Osteoblast (primary cell): ENCODE measurements at places on chromosomes 13 and 19.

DNA sequence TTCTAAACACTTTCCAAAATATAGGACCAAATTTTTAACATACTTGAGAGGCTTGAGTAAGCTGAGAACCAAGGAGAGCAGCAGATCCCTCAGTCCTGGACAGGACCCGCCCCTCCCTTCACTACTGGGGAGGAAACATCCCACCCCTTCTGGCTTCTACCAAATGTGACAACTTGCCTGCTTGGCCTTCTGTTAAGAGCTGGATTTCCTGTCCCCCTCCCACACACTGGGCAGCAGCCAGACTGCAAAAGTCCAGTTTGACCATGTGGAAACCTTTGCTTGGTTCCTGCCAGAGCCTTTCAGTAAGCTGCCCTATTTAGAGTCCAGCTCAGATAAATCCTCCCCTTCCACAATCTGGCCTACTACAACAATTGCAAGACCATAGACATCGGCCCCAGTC is 84.3 kb downstream of the FGF14 start:
- DNase-seq = no peak

DNA sequence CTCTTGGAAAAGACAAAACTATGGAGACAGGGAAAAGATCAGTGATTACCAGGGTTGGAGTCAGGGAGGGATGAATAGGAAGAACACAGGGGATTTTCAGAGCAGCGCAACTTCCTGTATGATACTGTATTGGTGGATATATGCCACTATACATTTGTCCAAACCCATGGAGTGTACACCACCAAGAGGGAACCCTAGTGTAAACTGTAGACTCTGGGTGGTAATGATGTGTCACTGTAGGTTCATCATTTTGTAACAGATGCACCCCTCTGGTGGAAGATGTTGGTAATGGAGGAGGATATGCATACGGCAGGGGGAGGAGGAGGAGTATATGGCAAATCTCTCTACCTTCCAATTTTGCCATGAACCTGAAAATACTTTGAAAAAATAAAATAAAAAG is 68.1 kb downstream of the UFM1 start:
- DNase-seq = no peak

GRCh38 chr19:7366701-7367420 is 18.1 kb downstream of the ARHGEF18 start:
- no peak for DNase-seq

DNA sequence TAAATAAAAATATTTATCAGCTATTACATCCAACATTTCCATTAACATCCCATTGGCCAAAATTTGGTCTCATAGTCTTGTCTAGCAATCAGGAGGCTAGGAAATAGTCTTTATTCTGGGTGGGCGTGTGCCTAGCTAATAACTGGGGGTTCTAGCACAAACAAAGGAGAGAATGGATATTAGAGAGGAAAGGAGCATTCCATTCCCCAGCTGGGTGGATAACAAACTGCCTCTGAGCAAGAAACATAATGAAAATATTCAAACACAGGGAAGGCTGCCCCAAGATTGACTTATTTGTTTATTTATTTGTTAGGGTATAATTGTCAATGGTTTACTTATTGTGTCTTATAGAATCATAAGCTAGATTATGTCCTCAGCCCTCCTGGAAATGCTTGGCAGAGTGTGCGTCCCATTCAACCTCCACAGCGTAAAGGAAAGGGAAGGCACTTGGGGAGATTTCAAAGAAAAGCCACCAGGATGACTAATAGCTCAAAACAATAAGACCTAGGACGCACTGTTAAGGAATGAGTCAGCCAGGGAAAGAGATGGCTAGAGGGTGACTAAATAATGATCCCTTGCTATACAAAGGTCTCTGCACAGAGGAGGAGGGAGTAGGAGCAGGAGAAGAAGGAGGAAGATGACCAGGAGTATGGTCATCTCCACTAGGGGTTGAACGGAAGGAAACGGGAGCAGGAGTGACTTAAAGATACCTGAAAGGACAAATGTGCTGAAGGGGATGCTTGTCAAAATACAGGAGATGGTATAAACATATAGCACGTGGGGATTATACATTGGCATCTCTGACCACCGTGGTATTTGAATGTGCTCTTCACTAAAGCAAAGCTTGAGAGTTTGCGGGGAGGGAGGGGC is 23.5 kb upstream of the USP12 start:
- peak; percentile 94 for DNase-seq

DNA sequence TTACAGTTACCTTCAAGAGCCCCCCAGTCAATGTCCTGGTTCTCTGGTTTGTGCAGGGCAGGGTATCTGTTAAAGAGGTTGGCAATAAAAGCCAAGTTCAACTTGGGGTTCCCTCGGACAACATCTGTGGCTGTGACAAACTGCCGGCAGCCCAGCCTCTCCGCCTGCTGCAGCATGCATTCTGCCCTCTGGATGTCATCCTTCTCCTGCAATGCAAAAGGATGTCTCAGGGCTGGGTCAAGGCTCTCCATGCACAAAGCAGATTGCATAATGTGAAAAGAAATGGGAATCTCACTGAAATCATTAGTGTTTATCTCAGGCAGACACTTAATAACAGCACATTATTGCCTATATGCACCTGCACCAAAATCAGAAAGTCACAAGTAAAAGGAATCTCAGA is 35.1 kb downstream of the LCP1 start:
- DNase-seq = no peak

- DNase-seq = peak; percentile 50
Measured at GRCh38 chr19:36120092-36120983, 5.1 kb downstream of the TBCB start.

DNA sequence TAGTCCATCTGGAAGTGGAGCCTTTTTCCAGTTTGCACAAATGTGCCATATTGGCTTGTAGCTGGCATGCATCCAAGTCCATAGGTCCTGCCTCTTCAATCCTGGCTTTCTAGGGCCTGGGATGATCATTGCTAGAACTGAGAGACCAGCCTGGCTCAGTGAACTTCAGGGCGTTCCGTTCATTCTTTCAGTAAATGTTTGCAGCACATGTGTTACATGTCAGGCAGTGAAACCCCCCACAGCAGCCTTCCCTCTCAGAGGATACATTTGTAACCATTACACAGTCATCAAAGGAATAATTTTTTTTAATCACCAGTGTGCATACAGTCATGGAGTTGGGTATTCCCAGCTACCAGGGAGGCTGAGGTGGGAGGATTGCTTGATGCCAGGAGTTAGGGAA is 9.7 kb downstream of the FUT2 start:
- DNase-seq = peak; percentile 32

GRCh38 chr13:42548731-42549551 is 25.0 kb upstream of the TNFSF11 start:
- no peak for DNase-seq

DNA sequence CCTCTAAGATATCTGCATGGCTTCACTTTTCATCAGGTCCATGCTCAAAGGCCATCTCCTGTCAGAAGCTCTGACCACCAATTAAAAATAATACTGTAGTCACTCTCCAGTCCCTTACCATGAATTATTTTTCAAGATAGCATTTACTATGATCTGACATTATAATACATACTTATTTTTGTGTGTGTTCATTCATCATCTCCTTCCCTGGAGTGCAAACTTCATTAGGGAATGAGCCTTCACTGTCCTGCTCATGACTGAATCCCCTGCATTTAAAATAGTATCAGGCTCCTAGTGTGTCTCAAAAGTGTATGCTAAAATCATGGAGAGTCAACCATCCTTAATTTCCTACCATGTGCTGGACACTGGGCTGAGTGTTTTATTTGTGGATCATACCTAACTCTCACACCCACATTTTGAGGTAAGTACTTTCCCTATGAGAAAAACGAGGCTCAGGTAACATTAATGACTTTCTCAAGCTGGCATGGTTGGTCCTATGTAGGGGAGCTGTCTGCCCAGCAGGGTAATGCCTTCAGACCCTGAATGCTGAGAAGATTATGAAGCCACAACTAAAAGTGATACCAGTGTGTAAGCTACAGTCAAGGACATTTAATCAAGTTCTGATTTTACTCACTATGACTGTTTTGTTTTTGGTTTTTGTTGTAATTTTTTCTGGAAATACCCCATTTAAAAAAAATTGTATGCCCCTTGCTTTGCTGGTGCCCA is 16.3 kb downstream of the PLA2G4C start:
- no peak for DNase-seq

DNA sequence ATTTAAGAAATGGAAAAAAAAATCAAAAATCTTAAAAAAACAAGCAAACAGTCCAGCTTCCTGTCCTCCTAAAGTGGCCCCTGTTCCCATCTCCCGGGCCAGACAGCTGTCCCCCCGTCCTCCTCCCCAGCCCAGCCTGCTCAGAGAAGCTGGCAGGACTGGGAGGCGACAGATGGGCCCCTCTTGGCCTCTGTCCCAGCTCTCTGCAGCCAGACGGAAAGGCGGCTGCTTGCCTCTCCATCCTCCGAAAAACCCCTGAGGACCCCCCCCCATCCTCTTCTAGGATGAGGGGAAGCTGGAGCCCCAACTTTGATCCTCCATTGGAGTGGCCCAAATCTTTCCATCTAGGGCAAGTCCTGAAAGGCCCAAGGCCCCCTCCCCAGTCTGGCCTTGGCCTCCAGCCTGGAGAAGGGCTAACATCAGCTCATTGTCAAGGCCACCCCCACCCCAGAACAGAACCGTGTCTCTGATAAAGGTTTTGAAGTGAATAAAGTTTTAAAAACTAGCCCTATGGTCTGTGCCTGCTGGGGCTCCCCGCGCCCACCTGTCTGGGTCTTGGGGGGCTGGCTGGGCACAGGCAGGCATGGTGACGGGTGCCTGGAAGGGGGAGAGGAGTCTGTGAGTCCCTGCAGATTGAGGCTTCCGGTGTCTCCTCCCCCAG is 3.8 kb downstream of the GADD45GIP1 start:
- DNase-seq = peak; percentile 54

DNA sequence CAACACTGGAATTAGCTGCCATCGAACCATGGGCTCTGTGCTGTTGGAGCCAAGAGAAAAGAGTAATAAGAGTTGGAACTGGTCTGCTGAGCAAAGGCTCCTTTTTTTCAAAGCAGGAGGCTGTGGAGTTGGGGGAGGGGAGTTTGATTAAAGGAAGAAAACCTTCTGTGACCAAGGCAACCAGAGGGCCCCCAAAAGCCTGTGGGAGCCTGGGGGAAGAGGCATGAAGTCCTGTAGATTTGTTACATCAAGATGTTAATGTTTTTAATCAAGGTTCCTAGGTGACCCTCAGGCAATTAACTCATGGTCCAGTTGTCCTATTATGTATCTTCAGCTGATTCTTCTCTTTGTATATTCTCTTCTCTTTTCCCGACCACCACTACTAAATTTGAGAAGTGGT is 403.9 kb downstream of the NDFIP2 start:
- no peak for DNase-seq

GRCh38 chr19:8684001-8684902 is 14.3 kb downstream of the ACTL9 start:
- DNase-seq = no peak

DNA sequence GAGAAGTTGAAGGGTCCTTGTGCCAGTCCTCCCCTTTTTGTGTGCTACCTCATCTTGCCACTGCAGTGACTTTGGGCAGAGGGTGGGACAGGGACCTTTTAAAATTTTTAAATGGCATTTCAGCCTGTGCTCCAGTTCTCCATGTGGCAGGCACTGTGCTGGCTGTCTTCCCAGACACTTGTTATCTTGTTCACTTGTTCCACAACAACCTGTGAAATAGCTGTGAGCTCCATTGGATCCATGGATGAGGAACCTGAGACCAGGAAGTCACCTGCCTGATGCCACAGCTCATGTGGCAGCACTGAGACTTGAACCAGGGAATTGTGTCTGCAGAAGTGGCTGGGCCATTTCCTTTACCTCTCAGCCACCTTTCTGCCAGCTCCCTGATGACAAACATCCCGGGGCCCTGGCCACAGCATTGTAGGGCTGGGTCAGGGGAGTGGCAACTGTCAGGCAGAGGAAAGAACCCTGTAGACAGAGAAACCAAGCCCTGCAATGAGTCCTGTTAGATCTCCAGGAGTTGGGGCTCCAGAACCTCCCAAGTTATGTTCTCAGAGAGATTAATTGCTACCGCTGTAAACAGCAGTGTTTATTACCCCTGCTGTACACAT is 6.4 kb downstream of the EGLN2 start:
- peak; percentile 36 for DNase-seq

DNA sequence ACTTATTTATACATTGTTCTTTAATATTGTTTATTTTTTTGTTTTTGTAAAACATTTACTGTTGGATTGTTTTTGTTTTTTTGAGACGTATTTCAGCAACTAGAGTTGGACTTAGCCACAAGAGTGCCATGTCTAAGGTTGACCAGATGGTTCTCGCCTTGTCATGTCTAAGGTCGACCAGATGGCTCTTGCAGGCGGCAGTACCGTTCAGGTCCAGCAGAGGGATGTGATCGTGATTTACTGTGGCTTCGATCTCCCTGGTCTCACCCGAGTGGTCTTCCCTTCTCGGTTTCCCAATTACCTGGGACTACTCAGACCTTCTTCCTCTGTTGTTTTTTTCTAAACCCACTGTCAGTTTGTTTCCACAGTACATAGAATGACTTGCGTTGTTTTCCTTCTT is 1438.6 kb downstream of the UQCRFS1 start:
- DNase-seq = no peak

GRCh38 chr13:96273196-96273595 is 183.3 kb downstream of the HS6ST3 start:
- no peak for DNase-seq

- peak; percentile 96 for DNase-seq
Measured at GRCh38 chr19:44753932-44754749, 5.6 kb downstream of the BCL3 start.

DNA sequence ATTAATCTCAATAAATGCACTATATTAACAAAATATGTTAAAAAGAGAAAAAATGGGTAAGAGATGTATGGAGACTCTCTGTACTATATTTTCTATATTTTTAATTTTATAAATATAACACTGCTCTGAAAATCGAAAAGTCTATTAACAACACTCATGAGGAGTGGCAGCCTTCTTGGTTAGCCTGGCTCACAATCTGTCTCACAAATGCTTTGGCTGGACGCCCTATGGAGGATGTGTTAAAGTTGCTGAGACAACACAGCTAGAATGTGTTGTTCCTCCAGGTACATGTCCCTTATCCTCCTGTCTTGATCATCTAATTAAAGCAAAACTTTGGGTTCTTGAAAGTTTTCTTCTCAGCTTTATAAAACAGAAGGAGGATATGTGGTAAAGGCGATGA is 396.6 kb upstream of the PCDH20 start:
- peak; percentile 11 for DNase-seq
